CD4-positive, alpha-beta T cell (primary cell): ENCODE measurements at places on chromosomes 2 and 18. TPM values are rescaled to one million over a fixed set of nuclear protein-coding genes. Genes with fewer than 3 reads are reported as not detected.

DNA sequence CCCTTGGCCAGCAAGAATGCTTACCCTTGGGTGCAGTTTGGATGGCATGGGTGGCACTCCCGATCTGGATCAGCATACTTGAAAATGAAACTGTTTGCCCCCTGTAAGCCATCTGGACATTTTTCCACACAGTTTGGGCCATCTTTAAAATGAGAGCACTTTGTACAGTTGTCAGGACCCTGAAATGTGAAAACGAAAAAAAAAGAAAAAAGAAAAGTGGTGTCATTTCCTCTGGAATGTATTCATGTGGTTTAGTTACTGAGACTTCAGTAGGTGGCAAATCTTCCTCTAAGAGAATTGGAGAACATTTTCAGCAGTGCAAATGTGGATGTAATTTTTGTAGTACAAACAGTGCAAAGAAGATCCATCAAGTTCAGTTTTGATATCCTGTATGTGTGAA, 873.3 kb downstream of the ERBB4 start:
- no peaks in the 10 kb centered on the region for H3K27me3 ChIP-seq
- DNase-seq, result no peak
- H3K36me3 ChIP-seq, result no peaks in the 10 kb centered on the region
- H3K4me3 ChIP-seq, result no peak overlapping the region
- no peak overlapping the region for H3K27ac ChIP-seq
- H3K4me1 ChIP-seq, result no peaks in the 10 kb centered on the region

DNA sequence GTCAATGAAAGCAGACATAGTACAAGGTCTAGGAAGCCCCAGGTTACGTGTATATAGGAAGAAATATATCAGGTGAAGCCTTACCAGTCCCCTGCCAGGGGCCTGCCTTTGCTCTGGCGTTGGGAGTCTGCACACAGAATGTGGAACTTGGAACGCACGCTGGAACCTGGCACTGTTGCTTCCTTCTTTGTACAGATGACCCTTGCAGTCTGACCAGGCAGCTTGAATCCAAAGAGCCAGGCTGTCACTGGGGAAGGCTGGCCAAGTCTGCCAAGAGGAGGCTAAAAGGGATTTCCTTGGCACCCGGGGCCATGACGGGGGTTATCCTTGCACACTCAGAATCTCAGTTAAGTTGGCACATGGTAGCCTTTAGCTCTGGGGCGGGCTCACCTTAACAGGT, 39.5 kb downstream of the TMEM247 start:
- H3K36me3 ChIP-seq, result no peaks in the 10 kb centered on the region
- H3K4me3 ChIP-seq, result no peak overlapping the region
- no peak overlapping the region for H3K27ac ChIP-seq
- H3K27me3 ChIP-seq, result no peaks in the 10 kb centered on the region

MYO5B gene
- not detected for total RNA-seq

DNA sequence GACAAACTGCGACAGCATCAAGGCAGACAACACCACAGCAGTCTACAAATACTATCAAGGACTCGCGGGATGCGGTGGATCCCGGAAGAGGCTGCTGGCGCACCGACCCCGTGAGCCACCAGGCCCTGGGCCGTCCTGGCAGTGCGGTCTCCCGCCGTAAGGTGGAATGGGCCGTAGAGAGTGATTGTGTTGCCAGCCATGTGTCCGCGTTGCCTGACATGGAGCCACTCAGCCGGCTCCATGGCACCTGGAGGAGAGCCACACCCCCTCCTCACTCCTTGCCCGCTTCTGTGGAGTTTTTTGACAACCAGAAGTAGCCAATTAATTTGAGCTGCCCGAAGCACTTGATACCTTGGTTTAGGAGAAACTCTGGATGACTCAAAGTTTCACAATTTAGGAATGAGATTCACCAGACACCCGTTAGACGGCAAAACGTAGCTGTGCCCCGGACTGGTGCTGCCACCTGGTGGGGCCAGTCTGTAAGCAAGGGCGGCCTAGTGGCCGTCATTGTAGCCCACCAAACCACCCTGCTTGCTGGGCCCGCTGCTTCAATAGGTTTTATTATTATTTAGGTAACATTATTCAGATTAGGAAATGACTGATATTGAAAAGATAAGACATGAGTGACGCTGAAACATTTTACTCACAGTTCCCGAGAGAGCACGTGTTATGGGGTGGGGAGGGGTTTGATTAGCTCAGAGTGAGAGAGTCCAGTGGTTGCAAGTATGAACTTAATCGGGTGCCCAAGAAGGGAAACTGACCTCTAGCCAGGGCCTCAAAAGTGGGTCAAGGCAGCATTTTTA, 10.2 kb upstream of the IMP4 start:
- no peak overlapping the region for H3K4me3 ChIP-seq
- no peak overlapping the region for H3K27ac ChIP-seq
- DNase-seq, result peak; percentile 47
- no peaks in the 10 kb centered on the region for H3K36me3 ChIP-seq
- peaks cover 2% of the 10 kb centered on the region for H3K27me3 ChIP-seq
